ENCODE measurements at places on chromosomes 3 and 15.

DNA sequence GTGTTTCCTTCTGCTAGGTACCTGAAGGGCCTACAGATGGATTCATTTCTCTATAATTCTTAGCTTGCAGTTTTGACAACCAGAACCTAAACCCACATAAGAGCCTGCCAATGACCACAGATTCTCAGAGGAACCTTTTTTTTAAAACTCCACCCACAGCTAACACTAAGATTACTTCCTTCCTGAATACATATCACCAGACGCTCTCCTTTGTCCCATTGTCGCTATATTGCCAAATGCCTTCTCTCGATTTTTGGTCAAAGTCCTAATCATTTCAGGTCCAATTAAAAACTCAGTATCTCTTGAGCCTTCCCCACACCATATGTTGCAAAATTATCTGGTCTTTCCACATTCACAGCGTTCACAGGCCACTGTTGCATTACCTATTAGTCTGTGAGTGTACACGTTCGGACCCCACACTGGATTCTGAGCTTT, 12.4 kb downstream of the ZNF710 start:
- DNase-seq, result no peak

- no peak for DNase-seq
Observed at GRCh38 chr3:77052051-77052501, 12.2 kb downstream of the ROBO2 start.

DNA sequence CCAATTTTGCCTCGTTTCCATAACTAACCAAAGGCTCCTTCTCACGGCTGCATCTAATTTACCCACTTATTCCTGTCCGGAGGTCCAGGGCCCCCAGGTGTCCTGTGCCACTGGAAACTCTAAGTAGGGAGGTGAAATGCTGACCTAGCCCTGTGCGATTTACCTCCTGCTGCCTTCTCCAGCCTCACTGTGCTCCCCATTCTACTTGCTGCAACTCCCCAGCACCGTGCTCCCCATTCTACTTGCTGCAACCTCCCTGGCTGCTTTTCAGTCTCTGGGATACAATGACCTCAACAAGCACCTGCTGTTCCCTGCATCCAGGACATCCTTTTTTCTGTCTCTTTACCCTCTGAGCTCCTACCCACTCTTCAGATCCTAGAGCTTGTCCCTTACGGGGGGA, 254.7 kb upstream of the PROK2 start:
- DNase-seq, result no peak

DNA sequence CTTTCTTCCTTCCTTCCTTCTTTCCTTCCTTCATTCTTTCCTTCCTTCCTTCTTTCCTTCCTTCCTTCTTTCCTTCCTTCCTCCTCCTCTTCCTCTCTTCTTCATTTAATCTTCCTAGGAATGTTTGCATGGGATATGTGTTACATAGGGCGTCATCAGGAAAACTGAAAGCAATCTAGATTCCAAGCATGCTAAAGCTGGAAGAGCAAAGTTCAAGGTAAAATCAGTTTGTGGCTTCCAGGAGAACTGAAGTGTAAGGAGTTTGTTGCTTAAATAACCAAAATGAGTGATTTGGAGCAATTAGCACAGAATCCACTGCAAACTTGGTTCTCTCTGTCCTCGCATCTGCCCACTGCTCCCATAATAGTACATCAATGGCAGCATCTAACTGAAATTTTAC, 716.2 kb downstream of the GBE1 start:
- DNase-seq, result no peak

GRCh38 chr3:58342676-58343075, 10.0 kb downstream of the PXK start:
- no peak for DNase-seq

DNA sequence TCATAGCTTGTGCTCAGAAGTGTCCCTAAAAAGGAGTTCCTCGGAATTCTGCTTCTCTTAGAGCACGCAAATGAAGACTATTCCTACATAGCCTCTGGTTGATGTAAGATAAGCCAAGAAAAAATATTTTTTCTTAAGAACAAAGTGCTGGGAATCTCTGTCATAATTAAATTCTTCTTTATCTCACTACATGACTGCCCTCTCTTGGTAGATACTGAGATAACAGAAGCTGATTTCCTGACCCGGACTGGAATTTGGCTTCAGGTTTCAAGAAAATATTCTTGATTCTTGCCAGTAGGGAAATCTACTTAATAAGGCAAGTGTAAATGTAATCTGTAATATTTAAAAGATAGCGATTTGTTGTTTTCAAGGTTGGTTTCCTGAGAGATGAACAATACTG, 31.3 kb upstream of the SETMAR start:
- no peak for DNase-seq

DNA sequence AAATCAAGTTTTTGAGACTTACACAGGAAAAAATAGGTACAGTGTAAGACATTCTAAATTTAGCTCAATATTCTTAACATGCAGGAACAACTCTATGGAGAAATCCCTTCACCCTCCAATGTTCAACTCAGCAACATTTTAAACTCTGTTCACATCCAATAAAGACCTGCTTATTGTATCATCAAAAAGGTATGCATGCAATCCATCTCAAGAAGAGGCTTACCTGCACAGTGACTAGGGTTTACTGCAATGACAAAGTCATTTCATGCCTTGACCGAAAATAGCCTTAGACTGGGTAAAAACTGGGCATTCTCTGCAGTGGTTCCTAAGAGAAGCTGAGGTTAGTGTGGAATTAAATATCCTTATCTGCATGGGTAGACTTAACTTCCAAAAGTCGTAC, 80.5 kb downstream of the MAGI1 start:
- no peak for DNase-seq

GRCh38 chr3:98657457-98657856, 64.0 kb upstream of the CPOX start:
- no peak for DNase-seq

DNA sequence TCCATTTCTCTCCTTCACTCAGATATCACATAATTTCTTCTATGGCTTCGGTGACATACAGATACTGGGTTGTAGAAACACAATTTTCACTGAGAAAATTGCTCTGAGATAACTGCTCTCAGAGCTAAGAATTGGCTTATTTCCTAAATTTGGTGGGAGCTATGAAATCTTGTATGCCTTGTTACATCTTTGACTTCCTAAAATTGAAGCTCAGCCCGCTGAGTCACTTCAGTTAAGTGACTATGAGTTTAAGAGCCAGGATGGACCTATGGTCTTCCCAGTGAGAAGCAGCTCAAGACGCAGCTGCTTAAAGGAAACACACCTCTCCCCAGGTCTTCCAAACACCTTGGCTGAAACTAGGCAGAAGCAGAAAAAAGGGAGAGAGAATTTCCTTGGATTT, 56.4 kb downstream of the EFHB start:
- no peak for DNase-seq

GRCh38 chr3:69737392-69737791, 1.9 kb upstream of the MITF start:
- no peak for DNase-seq
